ENCODE measurements at places on chromosomes 7 and 10.

GRCh38 chr10:126972635-126973414 is 67.6 kb downstream of the DOCK1 start:
- DNase-seq = no peak

DNA sequence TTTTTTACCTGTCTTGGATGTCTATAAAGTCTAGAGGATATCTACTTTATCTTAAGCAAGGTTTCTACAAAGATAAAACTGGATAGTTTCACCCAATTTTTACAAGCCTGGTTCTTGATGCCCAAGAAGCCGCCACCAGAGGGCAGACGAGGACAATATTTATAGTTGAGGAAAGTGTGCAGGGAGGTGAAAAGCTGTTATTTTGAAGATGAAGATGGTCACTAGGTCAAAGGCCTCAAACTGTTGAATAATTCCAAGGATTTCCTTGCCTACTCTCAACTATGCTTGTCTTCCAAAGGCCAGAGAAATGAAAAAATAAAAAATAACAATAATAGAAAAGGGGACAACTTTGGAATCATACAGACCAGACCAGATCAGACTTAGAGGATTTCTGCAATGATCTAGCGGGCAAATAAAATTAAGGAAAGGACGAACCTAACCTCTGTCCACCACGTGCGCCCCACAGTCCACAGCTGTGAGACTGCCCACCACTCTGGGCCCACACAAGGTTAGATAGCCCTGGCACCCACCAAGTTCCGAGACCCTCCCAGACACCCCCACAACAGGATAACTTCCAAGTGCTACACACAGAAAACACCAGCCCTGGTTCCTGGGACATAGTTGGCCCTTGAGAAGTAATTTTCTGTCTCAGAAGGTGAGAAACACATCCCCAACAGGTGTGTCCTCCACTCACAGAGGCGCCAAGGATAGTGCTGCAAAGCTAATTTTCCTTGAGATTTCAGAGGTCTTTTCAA is 2.8 kb downstream of the PKD1L1 start:
- peak; percentile 73 for DNase-seq

- no peak for DNase-seq
These were observed 182.8 kb upstream of the PHYHIPL start for GRCh38 chr10:58993480-58994221.

DNA sequence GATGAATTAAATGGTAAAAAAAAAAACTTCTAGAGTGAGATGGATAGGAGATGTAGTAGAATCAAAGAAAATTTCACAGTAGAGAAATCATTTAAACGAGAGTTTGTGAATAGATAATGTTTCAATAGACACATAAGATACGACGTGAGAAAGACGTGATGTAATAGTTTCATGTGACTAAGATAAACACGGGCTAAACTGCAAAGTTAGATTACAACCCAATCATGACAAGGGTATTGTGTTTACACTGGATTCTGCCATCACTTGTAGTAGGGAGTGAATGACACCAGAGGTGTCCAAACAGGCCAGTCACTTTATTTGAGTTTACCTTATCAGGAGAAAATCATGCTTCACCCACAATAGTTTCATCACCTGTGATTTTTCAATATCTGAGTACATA is 21.6 kb downstream of the SEMA3D start:
- DNase-seq = no peak

GRCh38 chr10:128036011-128036615 is 90.1 kb downstream of the MKI67 start:
- no peak for DNase-seq

- no peak for DNase-seq
These were observed 105.0 kb upstream of the AGR3 start for GRCh38 chr7:16986755-16987154.

DNA sequence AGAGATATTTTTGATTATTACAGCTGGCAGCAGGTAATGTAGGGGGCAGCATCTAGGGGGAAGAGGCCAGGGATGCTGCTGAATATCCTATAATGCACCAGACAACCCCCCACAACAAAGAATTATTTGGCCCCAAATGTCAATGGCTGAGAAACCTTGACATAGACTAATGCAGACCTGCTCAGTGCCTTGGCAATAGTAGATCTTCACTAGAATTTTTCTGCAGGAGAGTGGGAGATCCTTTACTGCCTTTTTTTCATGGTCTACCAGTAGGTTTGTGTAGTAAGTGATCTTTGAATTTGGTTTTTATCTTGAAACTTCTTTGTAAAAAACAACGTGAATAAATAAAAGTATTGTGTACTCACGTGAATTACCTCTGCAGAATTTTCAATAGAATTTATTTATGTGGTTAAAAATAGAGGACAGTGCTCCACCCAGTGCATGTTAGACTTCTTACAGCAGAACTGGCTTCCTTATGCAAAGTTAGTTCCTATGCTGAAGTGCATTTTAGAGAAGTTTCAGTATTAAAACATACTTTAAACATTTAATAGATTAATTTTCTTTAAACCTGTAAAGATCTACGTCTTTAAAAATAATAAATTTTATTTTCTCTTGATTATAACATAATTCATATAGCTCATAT is 199.6 kb upstream of the HDAC9 start:
- no peak for DNase-seq

DNA sequence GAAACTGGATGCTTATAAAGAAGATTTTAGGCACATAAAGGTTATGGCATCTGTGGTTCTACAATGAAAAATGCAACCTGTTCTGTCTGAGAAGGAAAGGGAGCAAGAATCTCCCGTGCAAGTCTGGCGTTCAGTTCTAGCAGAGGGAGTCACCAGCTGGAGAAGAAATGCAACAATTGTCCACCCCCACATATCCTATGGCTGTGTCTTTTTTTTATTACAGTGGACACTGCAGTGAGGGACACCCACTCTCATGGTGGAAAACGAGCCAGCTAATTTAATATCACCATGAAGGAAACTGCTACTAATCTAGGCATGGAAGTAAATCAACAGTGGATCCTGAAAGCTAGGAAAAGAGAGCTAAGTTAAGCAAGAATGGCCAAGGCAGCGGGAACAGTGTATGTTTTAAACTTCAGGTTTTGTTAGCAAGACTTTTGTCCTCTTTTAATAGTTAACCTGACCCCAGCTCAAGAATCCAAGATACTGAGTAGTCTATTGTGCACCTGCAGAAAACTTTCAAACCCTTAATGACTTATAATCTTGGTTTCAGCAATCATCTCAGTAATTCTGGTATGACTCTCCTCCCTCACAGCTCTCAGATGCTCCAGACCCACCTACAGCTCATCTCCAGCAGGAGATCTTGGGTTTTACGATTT is 149.3 kb downstream of the FGFR2 start:
- DNase-seq = no peak

DNA sequence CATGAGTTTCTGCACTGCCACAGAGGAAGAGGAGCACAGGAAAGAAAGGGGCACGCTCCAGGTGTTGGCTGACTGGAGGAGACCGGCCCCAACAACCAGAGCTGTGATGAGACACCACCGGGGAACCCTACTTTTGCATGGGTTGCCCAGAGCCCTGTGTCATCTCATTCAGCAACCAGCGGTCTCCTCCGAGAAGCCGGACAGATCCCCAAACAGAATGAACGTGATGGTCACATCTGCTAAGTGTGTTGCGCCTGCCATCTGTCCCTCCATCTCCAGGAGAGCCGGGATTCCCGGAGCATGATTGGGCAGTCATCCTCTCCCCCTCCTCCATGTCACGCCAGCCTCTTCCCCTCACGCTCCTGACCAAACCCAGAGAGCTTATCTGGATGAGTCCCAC is 22.9 kb downstream of the PARP12 start:
- DNase-seq = no peak

- no peak for DNase-seq
These were observed 48.1 kb downstream of the CDC123 start for GRCh38 chr10:12243864-12244620.

GRCh38 chr7:750111-750905 is 23.2 kb upstream of the PRKAR1B start:
- no peak for DNase-seq

DNA sequence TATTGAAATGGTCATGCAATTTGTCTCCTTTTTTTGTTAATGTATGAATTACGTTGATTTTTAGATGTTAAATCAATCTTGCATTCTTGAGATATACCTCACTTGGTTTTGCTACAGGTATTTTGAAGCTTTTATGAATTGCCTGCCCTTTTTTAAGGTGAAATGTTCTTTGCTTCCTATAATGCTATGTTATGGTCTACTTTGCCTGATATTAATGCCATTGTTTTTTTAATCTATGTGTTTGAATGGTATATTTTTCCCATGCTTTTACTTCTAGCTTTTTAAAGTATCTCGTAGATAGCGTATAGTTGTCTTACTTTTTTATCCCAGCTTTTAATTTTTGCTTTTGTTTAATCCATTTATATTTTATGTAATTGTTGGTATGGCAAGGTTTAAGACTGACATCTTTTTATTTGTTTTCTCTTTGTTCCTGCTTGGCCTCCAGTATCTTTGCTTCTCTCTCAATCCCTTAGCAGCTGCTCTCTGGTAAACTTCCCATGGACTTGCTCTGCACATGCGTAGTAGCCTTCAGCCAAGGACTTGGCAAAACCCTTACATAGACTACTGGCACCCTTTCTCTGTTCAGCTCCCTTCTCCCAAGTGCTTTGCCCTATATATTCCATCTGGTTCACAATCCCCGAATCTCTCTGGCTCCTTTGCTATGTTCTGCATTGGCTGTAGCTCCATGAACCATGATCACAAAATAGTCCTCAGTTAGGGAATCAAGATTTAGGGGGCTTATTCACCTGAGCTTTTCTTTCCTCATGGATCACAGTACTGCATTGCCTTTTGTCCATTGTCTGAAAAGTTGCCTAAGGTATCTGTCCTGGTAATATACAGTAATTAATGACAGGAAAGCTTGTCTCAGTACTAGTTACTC is 8.4 kb downstream of the TRIM24 start:
- no peak for DNase-seq

DNA sequence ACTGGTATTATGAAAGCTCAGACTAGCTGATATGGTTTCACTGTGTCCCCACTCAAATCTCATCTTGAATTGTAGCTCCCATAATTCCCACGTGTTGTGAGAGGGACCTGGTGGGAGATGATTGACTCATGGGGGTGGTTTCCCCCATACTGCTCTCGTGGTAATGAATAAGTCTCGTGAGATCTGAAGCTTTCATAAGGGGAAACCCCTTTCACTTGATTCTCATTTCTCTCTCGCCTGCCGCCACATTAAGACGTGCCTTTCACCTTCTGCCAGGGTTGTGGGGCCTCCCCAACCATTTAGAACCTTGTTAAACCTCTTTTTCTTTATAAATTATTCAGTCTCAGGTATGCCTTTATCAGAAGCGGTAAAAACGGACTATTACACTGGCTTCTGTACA is 40.3 kb downstream of the COL13A1 start:
- no peak for DNase-seq

DNA sequence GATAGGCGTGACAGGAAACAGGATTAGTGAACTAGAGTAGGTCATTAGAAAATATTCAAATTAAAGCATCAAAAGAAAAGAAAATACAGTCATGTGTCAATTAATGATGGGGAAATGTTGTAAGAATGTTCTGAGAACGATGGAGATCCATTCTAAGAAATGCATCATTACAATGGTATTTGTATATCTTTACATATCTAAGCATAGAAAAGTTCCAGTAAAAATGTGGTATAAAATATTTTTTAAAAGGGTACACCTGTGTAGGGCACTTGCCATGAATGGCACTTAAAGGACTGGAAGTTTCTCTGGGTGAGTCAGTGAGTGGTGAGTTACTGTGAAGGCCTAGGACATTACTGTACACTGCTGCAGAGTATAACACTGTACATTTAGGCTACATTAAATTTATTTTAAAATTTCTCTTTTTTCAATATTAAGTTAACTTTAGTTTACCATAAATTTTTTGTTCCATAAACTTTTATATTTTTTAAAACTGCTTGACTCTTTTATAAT is 282.5 kb downstream of the BMPER start:
- DNase-seq = no peak

DNA sequence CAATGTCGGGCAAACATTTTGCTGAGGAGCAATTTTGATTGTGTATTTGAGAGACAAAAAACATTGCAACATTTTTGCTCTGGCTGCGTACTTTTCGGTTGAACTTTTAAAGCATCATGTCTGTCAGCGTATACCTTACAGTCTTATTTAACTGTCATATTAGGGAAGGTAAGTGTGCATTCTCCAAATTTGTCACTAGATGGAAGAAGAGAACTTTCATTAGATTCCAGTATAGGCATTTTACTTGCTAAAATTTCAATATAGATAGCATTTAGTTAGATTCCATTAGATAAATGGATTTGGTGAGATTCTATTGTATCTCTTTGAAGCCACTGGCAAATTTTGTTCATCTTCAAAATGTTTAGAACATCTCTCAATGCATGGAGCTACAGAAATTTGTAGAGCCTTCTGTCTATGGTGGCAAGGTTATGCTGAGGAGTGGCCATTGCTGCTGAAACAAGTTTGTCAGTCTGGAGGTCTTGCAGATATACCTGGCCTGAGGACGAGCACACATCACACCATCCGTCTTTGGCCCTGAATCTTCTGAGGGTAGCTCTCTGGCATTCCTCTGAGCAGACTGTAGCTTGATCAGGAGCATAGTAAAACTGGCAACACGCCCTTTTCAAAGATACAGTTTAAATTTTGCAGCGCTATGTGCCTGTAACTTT is 437.5 kb upstream of the MBL2 start:
- no peak for DNase-seq

- no peak for DNase-seq
These were observed 195.7 kb downstream of the CACNA2D1 start for GRCh38 chr7:82247814-82248433.

DNA sequence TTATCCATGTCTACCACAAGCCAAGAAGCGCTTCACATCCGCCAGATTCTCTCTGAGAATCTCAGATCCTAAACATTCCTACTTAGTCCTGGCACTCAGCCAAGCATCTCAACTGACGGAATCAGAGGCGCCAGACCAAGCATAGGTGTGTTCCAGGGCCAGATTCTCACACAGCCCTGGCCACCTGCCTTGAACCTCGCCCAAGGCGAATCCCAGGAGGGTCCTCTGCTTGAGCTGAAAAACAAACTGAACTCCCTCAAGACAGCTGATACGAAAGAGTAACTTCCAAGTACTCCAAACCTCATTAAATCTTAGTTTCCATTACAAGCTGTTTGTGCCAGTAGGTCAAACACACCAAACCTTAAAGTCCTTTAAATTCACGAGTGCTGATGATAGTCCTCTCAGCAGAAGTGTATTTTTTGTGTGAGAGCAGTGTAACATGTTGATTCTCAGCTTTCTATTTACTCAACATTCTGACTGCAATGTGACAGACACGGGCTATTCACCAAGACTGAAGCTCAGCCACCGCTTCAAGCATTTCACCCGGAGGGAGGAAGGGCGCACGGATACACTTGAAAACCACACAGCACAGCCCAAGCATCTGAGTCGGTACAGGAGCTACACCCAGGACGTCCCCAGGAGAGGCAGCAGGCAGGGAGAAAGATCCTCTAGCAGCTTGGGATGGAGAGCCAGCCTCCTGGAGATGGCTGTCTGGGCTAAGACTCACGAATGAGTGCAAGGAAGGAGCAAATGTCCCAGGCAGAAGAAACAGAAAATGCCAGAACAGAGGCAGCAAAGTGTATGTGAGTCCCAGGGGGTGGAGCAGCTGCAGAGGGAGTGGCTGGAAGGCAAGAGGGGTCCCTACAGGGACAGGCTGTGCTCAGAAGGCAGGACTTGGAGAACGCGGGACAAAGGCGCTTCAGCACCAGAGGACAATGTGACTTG is 6.0 kb downstream of the PARD3 start:
- no peak for DNase-seq
